IMR-90 (cell line): ENCODE measurements at places on chromosomes 1 and 21.

DNA sequence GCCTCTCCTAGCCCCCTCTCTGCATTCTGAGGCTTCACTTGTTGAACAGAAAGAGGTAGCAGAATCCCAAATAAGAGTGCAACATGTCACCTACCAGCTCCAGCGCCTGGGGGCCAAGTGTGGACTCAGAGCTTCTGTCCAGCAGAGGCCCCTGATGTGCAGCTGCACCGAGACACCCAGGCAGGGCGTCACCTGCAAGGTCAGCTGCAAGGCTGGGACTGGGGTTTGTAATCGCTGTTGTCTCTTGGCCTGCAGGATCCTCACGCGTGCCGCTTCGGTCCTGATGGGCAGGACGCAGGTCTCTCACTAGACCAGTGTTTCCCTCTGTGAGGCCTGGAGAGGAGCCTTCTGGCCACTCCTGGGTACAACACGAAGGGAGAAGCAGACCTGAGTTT lies 4.3 kb upstream of the SLX9 start:
- DNase-seq: no peak

GRCh38 chr1:221925947-221926346 lies 184.1 kb upstream of the DUSP10 start:
- peak; percentile 4 for DNase-seq

DNA sequence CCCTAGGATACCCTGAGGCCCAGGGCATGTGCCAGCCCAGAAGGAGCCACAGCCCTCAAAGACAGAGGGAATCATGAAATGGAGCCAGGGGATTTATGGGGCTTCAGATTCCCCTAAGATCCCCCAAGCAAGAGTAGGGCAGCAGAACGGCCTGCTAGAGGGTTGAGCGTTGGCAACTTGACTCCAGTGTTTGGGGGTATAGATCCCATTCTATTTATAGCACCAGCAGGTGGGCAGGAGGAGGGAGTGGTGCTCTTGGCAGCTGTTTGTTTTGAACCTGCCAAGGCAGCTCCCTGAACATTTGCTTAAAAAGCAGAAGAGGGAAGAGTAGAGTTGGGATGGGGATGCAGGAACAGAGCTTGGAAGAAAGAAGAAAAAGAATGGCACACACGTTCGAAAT lies 33.7 kb downstream of the GLUL start:
- DNase-seq: no peak

DNA sequence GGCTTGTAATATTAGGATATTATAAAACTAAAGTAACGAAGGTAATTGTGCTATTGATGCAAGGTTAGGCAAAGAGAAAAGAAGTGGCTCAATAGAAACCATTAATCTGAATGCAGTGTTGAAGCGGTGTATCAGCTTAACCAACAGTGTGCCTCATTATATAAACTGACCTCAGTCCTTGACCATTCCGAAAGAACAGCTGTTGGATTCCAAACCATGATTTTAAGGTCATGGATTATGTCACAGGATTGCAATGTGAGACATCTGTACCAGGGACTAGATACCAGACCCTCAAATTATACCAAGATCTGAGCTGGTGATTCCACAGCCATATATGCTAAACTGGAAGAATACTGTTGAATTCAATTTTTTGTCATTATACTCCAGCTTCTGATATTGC lies 134.2 kb upstream of the HP1BP3 start:
- peak; percentile 28 for DNase-seq
